Mesendoderm (in vitro differentiated cells): ENCODE measurements at places on chromosomes 7 and 10.

- no peak for DNase-seq
These were observed 126.4 kb upstream of the FZD1 start for GRCh38 chr7:91137788-91138368.

GRCh38 chr10:76942628-76943416 lies 694.8 kb downstream of the KCNMA1 start:
- DNase-seq = peak; percentile 7

DNA sequence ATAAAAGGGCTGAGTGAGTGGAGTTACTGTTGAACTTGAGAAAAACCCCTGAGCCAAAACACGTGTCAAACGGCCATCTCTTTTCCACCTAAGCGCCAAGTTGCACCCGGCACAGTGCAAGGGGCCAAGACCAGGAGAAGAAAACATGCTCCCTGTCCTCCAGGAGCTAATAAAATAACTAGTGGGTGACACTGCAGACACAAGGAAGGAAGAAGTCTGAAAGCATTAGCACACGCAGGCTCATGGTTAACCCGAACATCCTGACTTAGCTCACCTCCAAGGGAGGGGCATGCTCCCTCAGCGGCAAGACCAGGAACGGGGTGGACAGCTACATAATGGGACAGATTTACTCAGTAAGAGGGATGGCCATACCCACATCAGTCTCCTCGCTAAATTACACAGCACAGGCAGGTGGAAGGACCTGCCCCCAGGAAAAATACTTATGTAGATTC lies 65.0 kb downstream of the PIP4K2A start:
- DNase-seq = no peak

GRCh38 chr10:106525835-106526234 lies 638.7 kb downstream of the SORCS1 start:
- DNase-seq = no peak

- no peak for DNase-seq
These were observed 61.5 kb downstream of the CHN2 start for GRCh38 chr7:29255906-29256692.

GRCh38 chr10:113060201-113061053 lies 110.4 kb downstream of the TCF7L2 start:
- DNase-seq = peak; percentile 89

DNA sequence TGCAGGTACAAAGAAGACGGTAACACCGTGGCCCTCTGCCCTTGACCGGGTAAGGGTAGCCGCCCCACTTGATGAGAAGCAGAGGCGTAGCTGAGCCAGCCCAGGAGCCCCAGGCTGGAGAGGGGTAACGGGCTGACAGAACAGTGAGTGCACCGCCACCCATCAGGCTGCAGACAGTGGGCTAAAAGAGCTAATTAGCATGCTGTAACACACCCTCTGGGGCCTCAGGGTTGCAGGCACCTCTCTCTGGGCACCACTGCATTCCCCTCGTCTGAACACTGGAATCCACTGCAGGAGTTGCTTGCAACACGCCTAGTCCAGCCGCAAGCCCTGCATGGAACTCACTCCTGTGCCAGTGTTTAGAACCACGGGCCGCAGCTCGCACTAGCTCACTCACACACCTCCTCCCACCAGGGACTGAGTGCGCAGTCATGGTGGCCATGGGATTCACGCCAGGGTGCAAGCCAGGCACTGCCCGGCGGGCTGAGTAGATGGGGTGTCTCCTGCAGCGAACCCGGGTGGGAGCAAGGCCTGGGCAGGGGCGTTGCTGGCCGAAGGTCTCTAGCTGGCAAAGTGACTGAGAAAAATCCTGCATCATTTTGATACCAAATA lies 36.1 kb downstream of the AGMO start:
- DNase-seq = no peak

- DNase-seq = no peak
These were observed 396 bp upstream of the TAF5 start for GRCh38 chr10:103367379-103367781.

GRCh38 chr10:52297747-52298146 lies 16.3 kb upstream of the DKK1 start:
- DNase-seq = no peak

DNA sequence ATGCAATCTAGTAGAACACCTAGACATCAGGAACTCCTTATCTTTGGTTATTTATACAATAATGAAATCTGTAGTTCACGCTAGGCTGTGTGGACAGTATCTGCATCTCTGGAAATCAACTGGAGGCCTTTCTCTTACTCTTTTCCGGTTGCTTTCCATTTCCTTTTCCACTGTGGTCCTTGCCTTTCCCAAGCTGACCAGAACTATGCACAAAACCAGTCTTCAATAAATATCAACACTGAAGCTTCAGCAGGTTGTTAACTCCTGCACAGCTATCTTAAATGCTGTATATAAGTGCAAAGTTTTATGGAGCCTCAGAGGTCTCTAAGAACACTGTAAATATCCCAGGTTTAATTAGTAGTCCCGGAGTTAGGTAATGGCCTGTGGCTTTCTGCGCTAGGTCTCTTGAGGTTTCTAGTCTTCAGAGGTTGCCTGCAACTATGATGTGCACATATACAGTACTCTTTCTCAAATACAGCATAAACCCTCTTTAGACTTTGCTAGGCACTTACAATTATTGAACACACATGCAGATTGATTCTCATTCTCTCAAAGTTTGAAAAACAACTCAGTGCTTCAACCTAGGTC lies 2.4 kb downstream of the KLLN start:
- no peak for DNase-seq

DNA sequence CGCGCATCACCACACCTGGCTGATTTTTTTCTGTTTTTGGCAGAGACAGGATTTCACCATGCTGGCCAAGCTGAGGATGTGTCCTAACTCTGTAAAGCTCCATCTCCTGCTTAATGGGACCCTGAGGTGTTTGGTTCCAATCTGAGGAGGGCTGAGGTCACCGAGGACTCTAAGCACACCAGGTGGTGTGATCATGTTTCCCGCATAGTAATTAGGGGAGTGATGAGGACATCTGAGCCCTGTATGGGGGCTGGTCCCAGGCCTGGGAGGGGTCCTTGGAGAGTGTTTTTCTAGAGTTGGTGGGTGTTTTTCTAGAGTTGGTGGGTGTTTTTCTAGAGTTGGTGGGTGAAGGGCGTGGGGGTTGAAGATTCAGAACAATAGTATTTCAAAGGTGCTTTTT lies 3.0 kb upstream of the ABHD11 start:
- peak; percentile 80 for DNase-seq

GRCh38 chr10:85659331-85659730 lies 707.3 kb downstream of the GRID1 start:
- DNase-seq = no peak

DNA sequence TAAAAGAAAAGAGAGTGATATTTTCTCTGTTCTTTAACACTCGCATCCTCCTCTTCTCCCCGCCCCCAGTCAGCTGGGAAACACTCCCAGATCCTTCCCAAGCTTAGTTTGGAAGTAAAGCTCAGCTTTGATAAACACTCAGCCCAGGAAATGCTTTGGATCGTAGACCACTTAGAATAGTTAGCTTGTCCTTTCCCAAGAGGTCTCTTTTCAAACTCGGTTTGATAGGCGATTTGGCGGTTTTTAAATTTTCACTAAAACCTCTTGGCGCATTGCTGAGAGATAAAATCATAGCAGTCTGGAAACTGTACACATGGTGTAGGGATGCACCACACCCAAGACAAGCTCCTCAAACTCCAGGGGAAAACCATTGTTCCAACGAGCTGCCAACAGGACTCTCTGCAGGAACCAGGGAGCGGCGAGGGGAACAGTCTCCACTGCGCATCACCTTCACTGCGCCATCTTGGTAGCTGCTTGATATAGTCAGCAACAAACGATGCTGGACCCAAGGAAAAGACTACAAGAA lies 22.3 kb downstream of the SMURF1 start:
- no peak for DNase-seq

DNA sequence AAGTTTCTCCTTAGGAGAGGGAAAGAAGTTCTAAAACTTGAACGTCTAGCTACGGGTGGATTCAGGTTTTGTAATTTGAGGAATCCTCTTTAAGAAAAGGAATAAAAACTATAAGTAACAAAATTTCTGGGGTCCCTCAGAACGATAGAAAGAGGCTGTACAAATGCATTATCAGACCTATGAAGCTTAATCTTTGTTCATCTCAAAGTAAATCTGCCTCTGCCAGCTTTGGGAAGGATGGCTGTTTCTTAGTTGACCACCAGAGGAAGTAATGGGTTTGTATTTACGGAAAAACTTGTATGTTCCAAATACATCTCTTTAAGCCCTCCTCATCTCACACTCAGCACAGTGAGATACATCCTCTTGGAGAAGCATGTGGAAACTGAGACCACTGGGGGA lies 864 bp downstream of the PSTK start:
- DNase-seq = peak; percentile 68

DNA sequence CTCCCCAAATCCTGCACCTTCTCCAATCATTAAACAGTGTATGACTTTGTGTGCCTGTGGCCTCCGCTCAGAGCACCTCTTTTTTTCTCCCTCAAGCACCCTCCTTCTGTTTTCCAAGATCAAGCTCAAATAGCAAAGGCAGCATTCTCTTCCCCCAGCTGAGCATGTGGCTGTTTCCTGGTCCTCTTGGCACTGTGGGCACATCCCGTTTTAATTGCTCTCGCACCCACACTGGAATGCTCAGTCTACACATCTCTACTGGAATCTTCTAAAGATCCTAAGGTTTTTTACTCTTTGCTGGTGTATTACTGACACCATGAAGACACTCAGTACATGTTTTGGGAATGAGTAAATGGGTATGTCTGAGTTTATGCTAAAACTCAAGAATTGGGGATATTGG lies 107.4 kb downstream of the WDFY4 start:
- no peak for DNase-seq

DNA sequence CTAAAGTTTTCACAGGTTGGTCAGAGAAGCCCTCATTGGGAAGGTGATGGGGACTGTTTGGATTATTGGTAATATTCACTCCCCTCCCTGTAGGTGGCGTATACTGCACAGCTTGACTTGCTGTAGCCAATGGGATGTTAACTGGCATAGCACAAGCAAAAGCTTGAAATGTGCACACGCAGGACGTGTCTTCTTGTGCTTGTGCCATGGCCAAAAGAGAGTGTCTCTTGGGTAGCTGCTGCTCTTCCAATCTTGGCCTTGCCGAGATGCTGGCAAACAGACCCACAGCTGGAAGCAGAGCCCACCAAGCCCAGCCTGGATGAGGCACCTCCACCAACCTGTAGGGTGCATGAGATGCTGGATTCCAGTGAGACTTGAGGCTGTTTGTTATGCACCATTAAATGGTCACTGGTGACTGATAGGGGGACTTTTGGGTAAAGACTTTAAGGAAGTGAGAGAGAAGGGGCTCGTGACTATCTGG lies 266.0 kb downstream of the GRID1 start:
- DNase-seq = peak; percentile 62

GRCh38 chr10:103812432-103812831 lies 42.9 kb downstream of the SH3PXD2A start:
- peak; percentile 42 for DNase-seq

GRCh38 chr7:17150018-17150417 lies 148.4 kb upstream of the AHR start:
- DNase-seq = no peak

GRCh38 chr10:77837925-77838595 lies 88.5 kb downstream of the DLG5 start:
- no peak for DNase-seq

- DNase-seq = no peak
These were observed 23.4 kb upstream of the NME8 start for GRCh38 chr7:37825038-37825437.

DNA sequence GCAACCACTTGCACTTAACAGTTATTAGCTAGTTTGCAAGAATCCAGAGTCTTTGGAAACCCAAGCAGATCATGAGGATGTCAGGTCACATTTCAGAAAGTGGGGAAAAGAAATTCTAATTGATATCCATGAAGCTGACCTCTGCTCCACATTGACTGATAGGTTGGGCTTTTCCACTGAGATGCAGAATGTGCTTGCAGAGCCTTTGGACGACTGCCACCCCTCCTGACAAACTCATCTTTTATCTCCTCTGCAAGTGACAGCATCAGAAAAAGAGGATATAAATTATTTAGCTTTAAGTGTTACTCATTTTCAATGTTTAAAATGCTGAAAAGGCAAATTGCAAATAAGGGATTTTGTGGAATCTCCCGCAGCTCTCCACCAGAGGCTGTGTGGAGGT lies 75.3 kb downstream of the C10orf90 start:
- no peak for DNase-seq

DNA sequence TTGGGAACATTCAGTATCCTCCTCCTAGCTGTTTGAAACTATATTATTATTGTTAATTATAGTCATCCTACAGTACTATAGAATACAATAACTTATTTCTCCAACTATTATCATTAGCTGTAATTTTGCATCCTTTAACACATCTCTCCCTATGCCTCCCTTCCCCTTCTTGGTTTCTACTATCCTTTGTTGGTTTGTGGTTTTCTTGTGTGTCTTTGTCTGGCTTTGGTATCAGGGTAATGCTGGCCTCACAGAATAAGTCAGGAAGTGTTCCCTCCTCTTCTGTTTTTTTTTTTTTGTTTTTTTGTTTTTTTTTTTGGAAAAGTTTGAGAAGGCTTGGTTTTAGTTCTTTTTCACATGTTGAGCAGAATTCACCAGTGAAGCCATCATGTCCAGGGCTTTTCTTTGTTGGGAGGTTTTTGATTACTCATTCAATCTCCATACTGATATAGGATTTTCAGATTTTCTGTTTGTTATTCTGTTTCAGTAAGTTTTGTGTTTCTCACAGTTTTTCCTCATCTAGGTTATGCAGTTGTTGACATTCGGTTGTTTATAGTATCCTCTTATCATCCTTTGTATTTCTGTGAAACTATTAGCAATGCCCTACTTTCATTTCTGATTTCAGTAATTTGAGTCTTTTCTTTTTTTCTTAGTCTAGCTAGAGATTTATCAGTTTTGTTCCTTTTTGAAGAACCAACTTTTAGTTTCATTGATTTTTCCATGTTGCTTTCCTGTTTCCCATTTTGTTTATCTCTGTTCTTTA lies 21.6 kb downstream of the C1GALT1 start:
- DNase-seq = no peak

DNA sequence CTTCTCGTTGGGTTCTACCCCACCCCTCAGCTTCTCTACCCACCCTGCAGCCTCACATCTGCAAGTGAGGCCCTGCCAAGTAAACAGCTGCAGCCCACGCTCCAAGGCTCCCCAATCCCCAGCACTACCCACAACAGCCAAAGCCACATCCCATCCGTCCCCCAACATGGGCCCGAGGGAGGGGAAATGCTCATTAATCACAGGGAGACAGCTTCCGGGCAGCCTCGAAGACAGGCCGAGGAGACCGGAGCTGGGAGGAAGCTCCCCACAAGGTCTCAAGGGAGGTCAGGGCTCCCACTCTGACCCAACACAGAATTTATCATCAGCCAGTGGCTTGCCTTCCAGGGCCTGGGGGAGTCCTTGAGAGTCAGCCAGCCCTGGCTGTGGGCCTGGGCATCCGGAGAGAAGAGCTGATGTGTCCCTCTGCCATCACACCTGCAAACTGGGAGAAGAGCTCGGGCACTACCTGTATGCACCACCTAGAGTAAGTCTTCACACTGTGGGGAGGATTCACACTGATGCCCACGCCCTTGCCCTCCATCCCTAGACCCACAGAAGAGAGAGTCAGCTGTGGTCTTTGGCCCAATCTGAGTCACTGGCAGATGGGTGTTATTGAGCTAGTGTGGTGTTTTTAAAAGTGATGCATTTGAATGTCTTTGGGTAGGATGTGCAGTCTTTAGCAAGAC lies 115.5 kb upstream of the ZMIZ1 start:
- DNase-seq = no peak

GRCh38 chr7:458511-459245 lies 61.0 kb downstream of the PDGFA start:
- no peak for DNase-seq

- DNase-seq = no peak
These were observed 41.7 kb downstream of the NPY start for GRCh38 chr7:24325708-24326107.
